ENCODE measurements at places on chromosomes 2 and 18.
A peak's percentile ranks its signal among the peaks of the same experiment; 100 is the strongest.

DNA sequence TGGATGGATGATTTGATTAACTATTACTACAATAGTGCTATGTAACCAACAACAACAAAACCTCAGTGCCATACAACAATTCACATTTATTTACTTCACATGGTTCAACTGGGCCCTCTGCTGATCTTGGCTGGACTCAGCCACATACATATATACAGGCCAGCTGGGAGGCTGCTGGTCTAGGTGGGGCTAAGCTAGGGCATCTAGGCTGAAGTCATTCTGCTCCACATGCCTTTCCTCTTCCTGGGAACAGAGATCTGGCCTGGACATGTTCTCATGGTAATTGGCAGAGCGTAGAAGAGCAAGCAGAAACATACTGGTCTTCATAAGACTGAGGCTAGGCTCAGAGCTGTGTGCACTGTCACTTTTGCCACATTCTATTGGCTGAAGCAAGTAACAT, 102.8 kb upstream of the RNF152 start:
- peak; percentile 90 for DNase-seq

GRCh38 chr2:69308338-69308737, 78.7 kb downstream of the GFPT1 start:
- DNase-seq, result no peak

- no peak for DNase-seq
These were observed 46.1 kb upstream of the GPC1 start for GRCh38 chr2:240389302-240389805.

GRCh38 chr2:114222344-114222743, 220.1 kb upstream of the DPP10 start:
- DNase-seq, result no peak

- DNase-seq, result no peak
These were observed 327.4 kb upstream of the HS6ST1 start for GRCh38 chr2:128646091-128646490.

Data from epithelial cell of esophagus (primary cell).